Amygdala (tissue), 56 donors: ENCODE measurements at places on chromosomes 12 and 14.

DNA sequence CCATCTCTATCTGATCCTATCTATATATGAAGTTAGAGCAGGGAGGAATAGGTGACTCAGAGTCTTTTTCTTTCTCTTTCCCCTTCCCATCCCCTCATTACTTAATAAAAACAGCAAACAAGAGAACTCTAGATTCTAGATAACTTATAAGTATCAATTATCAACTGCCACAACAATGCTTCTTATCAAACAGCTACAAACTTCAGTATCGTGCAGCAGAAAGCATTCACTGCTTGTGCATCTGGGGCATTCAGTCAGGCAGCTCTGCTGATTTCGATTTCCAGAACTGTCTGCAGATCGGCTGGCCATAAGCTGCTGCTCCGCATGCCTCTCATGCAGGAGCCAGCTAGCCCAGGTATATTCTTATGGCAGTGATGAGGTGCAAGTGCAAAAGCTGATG lies 19.4 kb downstream of the A2ML1 start:
- no peak for DNase-seq

DNA sequence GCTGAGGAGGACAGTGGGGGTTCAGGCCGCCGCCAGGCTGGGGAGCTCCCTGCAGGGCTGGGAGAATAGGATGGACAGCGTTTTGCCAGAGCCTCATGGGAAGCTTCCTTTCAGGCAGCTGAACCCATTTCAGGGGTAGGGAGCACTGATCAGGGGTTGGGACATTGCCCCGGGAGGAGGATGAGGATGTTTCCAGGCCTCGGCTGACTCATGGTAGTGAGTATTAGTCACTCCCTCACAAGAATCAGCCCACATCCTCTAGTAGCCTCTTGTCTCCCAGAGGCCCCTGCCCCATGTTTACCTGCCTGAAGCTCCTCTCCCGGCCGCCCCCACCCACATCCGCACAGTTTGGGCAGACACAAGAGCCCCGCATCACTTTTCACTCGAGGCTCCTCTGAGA lies 89.8 kb downstream of the ZFP36L1 start:
- no peak for DNase-seq

DNA sequence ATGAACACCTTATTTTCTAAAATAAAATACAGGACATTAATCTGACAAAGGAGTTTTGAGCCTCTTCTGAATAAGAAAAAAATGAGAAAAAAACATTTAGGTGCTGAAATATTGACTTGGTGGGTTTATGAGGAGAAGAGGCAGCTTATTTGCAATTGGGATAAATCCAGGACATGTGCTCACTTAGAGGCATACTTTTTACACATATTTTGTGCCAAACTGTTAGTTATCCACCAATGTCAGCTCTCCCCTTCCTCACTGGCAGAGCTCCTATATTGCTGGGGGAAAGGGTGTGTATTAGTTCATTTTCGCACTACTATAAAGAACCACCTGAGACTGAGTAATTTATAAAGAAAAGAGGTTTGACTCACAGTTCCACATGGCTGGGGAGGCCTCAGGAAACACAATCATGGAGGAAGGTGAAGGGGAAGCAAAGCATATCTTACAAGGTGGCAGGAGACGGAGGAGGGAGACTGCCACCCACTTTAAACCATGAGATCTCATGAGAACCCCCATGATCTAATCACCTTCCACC lies 135.4 kb upstream of the EGLN3 start:
- DNase-seq, result no peak

DNA sequence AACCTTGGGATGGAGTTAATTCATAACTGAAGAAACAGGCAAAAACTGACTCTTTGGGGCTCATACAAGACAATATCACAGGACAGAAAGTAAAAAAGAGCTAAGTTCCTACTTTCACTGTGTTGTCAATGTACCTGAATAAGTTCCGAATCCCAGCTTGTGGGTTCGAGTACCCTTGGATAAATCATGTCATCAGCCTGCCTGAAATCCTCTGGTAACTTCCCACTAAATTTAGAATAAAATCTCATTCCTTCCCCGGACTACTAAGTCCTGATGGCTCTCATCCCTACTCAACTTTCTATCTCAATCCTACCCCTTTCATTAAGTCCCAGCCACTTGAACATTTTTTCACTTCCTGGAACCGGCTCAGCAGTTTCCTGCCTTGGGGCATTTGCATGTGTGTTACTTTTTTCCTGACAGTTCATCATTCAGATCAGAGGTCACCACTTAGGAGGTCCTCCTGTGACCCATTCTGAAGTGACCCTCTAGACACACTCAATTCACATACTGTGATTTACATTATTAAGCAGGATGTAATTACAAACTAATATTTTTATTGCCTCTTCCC lies 12.7 kb downstream of the ERP29 start:
- no peak for DNase-seq

DNA sequence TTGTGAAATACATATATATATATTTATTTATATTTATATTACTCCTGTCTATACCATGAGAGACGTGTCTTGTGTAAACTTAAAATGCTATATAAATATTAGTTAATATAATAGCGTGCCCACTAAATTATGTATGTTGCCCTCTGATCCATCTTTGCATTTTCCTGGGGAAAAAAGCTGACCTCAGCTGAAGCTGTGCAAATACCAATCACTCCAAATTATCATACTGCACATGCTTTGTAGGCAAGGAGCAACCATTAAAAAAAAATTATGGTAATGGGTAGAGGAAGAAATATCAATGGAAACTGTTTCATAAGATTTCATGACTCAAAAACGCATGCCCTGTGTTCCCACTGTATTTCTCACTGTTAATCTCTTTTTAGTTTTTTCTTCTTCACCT lies 179.8 kb downstream of the ANO4 start:
- DNase-seq, result no peak

- DNase-seq, result no peak
Observed at GRCh38 chr12:101650346-101651117, 46.9 kb upstream of the CHPT1 start.
